H7 (cell line): ENCODE measurements at places on chromosomes 11 and 22. TPM values are rescaled to one million over a fixed set of nuclear protein-coding genes. Genes with fewer than 3 reads are reported as not detected.

Gene MLC1
- 0.14 TPM in 1 of 2 replicates, not detected in the other for total RNA-seq

Gene PARVG
- total RNA-seq, result 0.21 TPM in 1 of 2 replicates, not detected in the other

- no peak for DNase-seq
Measured at GRCh38 chr11:87230995-87231394, 193.3 kb downstream of the TMEM135 start.

DNA sequence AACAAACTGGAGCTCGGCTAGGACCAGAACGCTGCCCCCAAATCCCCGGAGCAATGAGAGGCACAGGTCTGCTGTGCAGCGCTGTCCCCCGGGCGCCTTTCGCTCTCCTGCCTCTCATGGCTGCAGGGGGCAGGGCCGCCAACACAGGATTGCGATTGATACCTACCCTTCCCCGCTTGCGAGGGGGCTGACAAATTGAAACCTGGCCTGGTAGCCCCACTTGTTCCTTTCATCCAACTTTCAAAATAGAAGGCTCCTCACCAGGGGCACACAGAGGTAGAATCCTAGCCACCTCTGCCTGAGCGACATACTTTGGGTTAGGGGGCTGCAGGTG lies 642 bp upstream of the CASTOR1 start:
- DNase-seq, result no peak

Gene NRIP3
- total RNA-seq, result 1.9 and 5.0 TPM in 2 replicates

DNA sequence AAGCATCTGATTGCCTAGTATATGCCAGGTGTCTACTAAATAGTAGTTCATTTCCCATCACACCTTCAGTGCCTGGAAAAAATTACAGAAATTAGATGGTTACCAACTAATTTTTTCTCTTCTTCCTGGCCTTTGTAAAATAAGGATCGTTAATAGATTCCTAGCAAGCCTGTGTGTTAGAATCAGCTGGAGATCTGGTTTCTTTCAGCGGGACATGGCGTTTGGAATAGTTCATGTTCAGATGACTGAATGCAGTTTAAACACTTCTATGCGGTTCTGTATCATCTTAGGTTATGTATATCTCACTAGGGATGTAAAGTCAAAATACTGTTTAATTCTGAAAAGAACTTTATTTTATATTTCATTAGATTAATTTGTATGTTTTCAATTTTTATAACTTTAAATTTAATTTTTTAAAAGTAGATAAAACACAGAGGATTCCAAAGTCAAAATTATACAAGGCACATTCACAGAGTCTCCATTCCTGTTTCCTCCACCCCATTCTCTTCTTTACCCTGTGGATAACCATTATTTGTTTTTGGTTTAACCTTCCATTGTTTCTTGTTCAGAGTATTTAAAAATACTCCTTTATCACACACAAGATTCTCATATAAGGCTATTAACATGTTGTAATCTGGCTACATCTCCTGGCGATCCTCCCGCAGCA lies 132.8 kb downstream of the ATXN10 start:
- DNase-seq, result no peak

DNA sequence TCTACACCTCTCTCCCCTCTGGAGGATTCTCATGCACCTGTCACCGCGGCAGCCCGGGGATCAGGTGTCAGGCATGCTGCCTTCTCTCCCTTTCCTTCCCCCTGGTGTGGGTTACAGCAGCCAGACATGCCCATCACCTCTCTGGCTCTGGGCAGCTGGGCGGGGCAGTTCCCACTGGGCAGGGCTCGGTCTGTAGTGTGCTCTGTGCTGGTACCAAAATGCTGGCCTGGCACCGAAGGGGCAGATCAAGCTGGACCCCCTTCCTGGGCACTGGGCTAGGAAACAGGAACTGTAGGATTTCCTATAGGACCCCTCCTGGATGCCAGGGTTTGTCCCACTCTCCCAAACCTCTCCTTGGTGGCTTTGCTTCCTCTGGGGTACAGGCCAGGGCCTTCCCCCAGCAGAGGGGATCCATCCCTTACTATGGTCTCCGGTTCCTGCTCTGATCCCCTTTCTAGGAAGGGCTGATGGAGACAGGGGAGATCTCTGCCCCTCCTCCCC lies 821 bp downstream of the GAL3ST1 start:
- peak; percentile 74 for DNase-seq

DNA sequence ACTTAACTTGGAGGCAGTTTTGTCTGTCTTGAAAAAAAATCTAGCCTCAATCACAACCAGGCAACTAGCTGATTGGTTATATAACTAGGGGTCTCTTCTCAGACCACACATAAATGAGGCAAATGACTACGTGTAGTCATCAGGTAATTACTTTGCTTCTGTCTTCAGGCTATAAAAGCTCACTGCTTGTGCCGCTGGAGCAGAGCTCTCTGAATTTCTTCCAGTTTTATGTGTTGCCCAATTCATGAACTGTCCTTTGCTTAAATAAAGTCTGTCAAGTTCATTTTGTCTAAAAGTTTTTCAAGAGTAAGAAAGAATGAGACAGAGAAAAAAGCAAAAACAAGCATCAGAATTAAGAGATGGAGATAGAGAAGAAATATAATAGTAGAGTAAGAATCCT lies 93.4 kb downstream of the MUC15 start:
- no peak for DNase-seq

- DNase-seq, result peak; percentile 78
Measured at GRCh38 chr11:63764679-63765647, 3.6 kb downstream of the ZFTA start.

Gene OR51I1
- not detected in 2 replicates for total RNA-seq

DNA sequence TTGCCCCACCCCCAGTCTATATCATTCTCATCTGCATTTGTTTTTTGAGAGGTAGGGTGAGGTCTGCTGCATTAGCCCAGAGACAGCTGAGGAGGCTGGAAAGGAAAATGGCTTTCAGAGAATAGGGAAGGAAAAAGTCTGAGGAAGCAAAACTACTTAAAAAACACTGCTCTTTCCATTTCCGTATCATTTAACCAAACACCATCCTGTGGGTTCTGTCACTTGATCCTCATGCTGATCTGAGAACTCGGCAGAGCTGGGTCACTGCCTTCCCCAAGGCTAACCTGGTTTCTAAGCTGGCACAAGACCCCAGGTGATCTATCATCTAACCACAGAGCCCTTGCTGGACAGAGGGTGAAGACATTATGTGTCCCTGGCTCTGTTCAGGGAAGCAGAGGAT lies 1.2 kb downstream of the FOLR2 start:
- DNase-seq, result no peak

Gene STK33
- total RNA-seq, result 10.6 and 11.3 TPM in 2 replicates

Gene SHISAL1
- 1.3 and 2.9 TPM in 2 replicates for total RNA-seq

Gene FREY1
- total RNA-seq, result 0.35 and 2.3 TPM in 2 replicates

Gene PLAAT5
- 29.6 and 30.0 TPM in 2 replicates for total RNA-seq

GRCh38 chr22:16959345-16959930 lies 48.6 kb downstream of the GAB4 start:
- DNase-seq, result peak; percentile 46

Gene KRTAP5-1
- not detected in 2 replicates for total RNA-seq

Gene ZFTA
- 27.2 and 34.3 TPM in 2 replicates for total RNA-seq

Gene UBQLNL
- not detected in 2 replicates for total RNA-seq

DNA sequence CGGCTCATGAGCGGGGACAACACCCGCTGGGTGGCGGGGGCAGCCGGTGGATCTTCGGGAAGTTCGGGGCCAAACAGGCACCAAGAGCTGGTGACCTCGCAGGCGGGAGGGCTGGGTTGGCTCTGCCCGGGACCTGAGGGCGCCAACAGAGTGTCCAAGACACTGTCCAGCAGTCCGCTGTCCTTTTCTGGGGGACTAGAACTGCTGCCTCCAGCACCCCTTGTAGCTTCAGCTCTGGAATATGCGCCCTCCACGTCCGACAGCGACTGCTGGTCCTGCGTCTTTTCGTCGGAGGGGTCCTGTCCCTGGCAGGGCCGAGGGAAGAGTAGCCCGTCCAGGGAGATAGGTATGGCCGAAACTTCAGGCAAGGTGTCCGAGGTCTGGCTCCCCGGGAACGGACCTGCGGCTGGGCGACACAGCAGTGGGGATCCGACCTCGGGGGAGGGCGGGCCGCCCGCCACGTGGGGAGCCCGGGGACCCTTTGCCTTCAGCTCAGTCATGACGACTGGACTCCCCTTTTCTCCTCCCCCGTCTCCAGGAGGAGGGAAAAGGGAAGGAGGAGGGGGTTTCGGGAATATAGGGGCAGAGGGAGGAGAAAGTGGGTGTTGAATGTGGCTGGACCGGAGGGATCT lies 926 bp downstream of the PGR start:
- peak; percentile 60 for DNase-seq

GRCh38 chr11:60978546-60979380 lies 7.3 kb downstream of the CD6 start:
- DNase-seq, result no peak

Gene C11orf87
- not detected in 2 replicates for total RNA-seq

- DNase-seq, result no peak
Measured at GRCh38 chr11:79179087-79179486, 261.7 kb downstream of the TENM4 start.

- no peak for DNase-seq
Measured at GRCh38 chr11:108635106-108635505, 29.8 kb upstream of the DDX10 start.

Gene GPR83
- total RNA-seq, result 0.26 and 0.38 TPM in 2 replicates

Gene TPH1
- total RNA-seq, result 0.03 and 0.04 TPM in 2 replicates

Gene CDC45
- 35.8 and 36.8 TPM in 2 replicates for total RNA-seq

GRCh38 chr11:64096835-64097234 lies 61.1 kb downstream of the FLRT1 start:
- no peak for DNase-seq

Gene CCDC15
- total RNA-seq, result 1.2 and 3.0 TPM in 2 replicates

Gene MMP8
- total RNA-seq, result not detected in 2 replicates

DNA sequence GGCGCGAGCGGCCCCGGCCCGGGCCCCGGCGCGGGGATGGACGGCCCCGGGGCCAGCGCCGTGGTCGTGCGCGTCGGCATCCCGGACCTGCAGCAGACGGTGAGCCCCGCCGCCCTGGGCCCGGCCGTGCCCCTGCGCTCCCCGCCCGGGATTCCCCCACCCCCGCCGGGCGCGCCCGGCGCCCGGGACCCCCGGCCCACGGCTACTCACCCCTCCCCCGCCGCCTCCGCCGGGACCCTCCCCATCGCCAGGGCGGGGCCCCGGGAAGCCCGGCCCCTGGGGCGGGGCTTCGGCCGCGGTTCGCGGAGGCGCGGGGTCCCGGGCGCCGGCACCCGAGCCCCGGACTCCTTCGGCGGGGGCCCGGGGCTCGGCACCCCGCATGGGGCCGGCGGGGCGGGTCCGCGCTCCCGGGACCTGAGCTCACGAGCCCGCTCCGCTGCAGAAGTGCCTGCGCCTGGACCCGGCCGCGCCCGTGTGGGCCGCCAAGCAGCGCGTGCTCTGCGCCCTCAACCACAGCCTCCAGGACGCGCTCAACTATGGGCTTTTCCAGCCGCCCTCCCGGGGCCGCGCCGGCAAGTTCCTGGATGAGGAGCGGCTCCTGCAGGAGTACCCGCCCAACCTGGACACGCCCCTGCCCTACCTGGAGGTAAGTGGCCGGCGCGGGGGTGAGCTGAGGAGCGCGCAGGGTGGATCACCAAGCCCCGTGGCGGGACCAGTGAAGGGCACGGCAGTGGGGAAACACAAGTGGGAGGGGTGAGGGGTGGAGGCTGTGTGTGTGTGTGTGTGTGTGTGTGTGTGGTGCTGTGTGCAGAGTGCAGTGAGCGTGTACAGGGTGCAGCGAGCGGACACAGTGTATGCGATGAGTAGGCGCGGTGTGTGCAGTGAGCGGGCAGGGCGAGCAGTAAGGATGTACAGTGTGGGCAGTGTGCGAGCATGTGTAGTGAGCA lies 2.3 kb downstream of the SHANK3 start:
- DNase-seq, result peak; percentile 99
